ENCODE measurements at places on chromosomes 13 and 19.

GRCh38 chr19:2648528-2648937, 54.0 kb downstream of the GNG7 start:
- DNase-seq = peak; percentile 55

DNA sequence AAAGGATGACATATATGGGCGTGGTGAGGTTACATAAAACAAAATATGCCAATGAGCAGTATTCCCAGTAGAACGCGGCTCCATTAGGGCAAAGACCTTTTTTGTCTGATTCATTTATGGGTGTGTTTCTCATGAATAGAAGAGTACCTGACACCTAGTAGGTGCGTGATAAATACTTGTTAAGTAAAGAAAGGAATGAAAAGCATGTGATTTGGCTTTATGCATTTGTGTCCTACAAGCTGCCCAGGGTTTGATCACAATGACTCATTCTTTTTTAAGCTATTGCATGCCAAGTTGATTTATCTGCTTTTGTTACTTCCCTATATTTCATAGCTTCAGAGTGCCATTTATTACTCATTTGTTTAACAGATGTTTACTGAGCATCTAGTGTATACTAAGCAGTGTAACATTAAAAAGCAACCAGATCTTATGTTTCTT, 19.1 kb upstream of the KCTD4 start:
- no peak for DNase-seq

- no peak for DNase-seq
Measured at GRCh38 chr19:55094456-55095259, 19.0 kb downstream of the EPS8L1 start.

GRCh38 chr19:11663181-11663591, 65.9 kb downstream of the ZNF627 start:
- DNase-seq = no peak

All from heart right ventricle (tissue), 16 donors.